ENCODE measurements at places on chromosomes 16 and 17.

DNA sequence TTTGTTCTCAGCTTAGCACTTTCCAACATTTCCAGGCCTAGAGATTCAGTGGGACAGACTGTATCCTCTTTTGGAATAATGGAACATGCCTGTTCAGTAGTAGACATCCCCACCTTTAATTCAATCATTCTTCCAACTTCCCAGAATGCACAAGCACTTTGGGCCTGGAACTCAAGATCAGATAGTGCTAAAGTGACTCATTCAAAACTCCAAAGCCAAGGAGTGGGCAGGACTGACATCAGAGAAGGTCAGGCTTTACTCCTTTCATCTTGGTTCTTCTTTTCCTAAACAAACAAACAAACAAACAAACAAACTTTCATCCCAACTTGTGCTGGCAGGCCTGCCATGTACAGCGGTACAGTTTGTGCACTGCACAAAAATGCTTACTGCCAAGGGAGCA, 172.0 kb downstream of the AXIN2 start:
- no peak for DNase-seq

DNA sequence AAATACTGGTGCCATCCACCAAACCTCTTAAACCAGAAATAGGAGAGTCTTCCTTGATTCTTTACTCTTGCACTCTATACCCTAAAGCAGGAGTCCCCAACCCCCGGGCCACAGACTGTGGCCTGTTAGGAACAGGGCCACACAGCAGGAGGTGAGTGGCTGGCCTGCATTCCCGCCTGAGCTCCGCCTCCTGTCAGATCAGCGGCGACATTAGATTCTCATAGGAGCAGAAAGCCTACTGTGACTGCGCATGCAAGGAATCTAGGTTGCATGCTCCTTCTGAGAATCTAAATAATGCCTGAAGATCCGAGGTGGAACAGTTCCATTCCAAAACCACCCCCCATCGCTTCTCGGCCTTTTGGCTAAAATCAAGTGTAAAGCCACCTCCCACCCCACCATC, 30.3 kb upstream of the SRCIN1 start:
- DNase-seq, result no peak

DNA sequence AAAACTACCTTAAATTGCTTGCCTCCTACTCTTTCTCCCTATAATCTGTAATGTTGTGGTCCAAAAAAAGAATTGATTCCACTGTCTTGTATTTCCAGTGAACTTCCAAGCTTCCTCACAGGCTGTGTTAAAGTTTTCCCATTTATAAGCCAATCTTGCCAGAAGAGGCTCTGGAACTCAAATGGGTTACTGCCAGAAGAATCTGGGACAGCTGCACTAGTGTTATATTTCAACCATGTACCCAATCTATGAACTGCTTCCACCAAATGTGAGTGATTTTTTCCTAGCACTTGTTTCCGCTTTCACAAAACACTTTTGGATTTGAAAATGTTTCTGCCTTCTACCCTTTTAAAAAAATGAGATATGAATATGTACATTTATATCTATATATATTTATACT, 1.8 kb downstream of the CCDC43 start:
- no peak for DNase-seq

DNA sequence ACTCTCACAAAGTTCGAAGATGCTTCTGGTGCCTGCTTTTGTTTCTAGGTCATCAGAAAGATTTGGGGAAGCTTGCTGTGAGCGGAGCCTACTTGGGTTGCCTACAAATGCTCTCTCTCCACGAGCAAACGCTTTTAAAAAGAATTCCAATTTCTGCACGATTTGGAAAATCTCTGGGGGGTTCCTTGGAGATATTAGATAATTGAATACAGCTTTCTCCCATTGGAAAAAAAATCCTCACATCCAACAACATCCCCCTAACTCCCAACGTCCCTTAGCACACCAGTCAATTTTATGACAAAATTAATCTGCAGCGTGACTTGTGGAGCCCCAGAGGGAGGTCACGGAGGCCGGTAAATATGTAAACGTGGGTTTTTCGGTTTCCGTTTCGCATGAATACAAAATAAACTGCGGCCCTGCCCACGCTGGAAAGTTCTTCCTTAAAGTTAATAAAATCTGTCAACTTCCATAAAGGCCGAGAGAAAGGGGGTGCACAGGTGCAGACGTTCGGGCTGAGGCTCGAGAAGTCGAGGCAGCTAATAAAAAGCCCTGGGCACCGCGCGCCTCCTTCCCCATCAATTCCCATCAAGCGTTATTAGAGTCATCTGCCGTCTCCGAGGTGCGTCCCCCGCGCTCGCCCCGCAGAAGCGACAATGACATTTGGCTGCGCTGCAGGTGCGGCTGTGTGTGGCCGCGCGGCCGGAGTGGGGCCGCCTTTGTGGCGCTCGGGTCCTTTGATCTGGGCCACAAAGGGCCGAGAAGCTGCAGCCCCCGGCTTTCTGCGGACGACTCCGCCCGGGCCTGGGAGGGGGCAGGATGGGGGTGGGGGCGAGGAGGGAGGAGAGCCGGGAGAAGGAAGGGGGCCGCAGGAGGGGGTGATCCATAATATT, 37.6 kb downstream of the SALL1 start:
- DNase-seq, result no peak

GRCh38 chr17:67509390-67510287, 132.6 kb downstream of the PITPNC1 start:
- DNase-seq, result no peak
